Occipital lobe (tissue), 3 donors: ENCODE measurements at places on chromosomes 7 and 10. TPM values are rescaled to one million over a fixed set of nuclear protein-coding genes. Genes with fewer than 3 reads are reported as not detected.

VPS37D gene
- 21.5 TPM for total RNA-seq

SLC16A12 gene
- total RNA-seq: 4.1 TPM

TTYH3 gene
- total RNA-seq: 31.5 TPM

IFIT5 gene
- total RNA-seq: 60.7 TPM

TBX20 gene
- not detected for total RNA-seq

DYNC1I1 gene
- 182 TPM for total RNA-seq
